Right forelimb (tissue), 1 donor: ENCODE measurements at places on chromosomes 3 and 15.

DNA sequence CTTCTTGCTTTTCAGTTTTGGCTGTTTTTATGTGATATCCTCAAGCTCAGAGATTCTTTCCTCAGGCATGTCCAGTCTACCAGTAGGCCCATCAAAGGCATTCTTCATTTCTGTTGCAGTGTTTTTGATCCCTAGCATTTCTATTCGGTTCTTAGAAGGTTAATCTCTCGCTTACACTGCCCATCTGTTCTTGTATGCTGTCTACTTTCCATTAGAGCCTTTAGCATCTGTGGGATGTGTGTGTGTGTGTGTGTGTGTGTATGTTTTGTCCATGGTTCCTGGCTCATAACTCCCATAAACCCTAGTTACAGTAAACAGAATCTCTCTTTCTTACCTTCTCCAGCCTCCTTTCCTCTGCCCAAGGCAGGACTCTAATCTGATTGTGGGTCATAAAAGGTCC lies 5.1 kb upstream of the SLC22A13 start:
- DNase-seq, result no peak

DNA sequence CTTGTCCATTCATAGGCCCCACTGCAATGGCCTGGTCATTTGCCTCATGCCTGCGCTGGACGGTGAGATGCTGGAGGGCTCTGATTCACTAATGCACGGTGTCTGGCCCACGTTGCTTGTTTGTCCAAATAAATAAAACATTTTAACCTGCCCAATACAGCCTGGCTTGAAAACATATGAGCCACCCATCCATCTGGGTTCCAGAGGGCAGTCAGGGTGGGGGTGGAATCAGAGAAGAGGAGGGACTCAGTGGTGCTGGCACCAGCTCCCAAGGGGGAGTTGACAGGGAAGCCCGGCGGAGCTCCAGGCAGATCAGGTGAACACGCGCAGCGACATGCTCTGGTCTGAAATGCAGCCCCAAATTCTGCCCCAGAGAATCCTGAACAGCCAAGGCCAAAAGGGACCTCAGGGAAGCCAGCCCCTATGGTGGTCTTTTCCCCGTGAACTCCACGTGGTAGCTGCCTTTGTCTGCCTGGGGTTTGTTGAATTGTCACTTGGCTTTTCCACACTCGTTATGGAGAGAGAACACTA lies 265.2 kb downstream of the UACA start:
- DNase-seq, result no peak

- no peak for DNase-seq
Measured at GRCh38 chr3:81496407-81497104, 264.9 kb downstream of the GBE1 start.

DNA sequence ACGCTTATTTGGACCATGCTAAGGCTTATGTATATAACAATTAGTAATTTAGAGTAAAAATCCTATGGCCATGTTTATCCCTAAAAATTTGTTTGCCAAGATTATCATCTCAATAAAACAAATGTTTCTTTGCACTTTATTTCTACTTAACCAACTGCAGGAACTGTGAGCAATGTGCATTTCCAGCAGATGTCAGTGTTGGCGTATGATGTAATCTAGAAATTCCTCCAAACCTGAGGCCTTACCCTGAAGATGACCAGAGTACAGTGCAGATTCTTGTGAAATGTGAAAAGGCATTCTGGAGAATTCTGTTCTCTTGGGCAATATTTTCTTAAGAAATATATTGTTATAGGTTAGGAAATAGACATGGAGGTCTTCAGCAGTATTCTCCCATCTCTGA lies 205.9 kb downstream of the MBNL1 start:
- DNase-seq, result no peak

DNA sequence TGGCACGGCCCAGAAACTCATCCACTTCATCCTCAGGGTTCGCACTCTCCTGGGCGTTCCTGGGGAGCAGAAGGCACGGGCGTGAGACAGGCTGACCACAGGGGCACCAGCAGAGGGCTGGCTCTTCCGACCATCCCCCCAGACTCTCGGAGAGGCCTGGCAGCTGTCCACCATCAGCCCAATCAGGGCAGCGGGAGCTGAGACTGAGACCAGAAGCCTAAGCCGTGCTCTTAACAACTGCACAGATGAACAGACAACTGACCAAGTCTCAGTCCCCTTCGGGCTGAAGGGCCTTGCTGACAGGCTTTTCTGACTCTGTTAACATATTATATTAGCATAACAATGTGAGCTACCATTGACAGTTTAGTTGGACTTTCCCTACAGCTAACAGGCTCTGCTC lies 118.0 kb downstream of the SEC22A start:
- DNase-seq, result no peak

DNA sequence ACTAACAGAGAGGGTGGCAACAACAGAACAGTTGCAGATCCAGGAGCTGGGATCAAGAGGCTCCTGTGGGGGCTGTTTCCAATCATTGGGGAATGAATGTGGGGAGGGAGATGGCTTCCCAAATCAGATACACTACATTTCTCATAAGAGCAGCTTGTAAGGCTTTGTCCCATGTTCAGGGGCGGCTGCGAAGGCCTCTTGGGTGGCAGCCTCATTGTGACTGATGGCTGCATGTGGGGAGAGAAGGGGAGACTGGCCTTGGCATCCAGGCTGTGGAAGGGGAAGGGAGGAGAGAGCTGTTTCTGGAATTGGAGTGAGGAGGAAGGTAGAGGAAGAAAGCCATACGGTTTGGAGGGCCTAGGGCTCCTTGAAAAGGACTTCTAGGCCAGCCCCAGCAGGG lies 326.6 kb upstream of the RGMA start:
- no peak for DNase-seq

DNA sequence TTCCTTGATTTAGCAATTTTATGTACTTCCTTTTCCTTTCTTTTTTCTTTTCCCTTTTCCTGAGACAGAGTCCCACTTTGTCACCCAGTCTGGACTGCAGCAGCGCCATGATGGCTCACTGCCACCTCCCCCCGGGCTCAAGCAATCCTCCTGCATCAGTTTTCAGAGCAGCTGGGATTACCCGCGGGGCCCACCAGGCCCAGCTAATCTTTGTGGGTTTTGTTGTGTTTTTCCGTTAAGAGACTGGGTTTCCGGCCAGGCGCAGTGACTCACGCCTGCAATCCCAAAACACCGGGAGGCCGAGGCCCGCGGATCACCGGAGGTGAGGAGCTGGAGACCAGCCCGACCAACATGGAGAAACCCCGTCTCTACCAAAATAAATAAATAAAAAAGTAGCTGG lies 17.7 kb downstream of the GOLGA8S start:
- no peak for DNase-seq

- DNase-seq, result peak; percentile 73
Measured at GRCh38 chr3:43155464-43156121, 49.7 kb upstream of the POMGNT2 start.

DNA sequence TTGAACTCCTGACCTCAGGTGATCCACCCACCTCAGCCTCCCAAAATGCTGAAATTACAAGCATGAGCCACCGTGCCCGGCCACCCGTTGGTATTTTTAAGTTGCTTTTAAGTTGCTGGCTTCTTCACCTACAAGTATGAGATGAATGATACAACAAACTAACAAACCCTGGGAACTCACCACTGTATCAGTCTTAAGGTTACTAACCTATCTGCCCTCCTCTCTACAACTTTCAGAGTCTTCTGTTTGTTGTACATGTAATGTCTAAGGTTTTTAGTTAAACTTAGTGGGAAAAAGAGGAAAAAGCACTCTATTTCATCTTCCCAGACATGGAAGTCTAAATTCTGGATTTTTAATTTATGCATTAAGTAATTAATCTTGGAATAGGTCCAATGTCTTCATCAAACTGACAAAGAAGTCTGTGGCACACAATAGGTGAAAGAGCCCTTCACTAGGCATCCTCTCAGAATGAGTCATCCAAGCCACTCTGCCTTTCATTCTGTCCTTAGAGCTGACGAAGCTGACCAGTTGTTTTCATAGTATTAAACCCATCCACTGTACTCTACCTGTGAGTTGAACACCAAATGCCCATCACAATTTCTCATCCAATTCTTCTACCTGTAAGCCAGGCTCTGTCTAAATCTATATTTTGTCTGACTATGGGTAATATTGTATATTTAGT lies 936.1 kb downstream of the TUSC7 start:
- no peak for DNase-seq

GRCh38 chr3:80233576-80233975 lies 465.8 kb upstream of the ROBO1 start:
- DNase-seq, result no peak
